Urinary bladder (tissue), 4 donors: ENCODE measurements at places on chromosomes 1 and 21. TPM values are rescaled to one million over a fixed set of nuclear protein-coding genes. Genes with fewer than 3 reads are reported as not detected.

- no peak for DNase-seq
These were observed 9.5 kb downstream of the RRP15 start for GRCh38 chr1:218294546-218294945.

DNA sequence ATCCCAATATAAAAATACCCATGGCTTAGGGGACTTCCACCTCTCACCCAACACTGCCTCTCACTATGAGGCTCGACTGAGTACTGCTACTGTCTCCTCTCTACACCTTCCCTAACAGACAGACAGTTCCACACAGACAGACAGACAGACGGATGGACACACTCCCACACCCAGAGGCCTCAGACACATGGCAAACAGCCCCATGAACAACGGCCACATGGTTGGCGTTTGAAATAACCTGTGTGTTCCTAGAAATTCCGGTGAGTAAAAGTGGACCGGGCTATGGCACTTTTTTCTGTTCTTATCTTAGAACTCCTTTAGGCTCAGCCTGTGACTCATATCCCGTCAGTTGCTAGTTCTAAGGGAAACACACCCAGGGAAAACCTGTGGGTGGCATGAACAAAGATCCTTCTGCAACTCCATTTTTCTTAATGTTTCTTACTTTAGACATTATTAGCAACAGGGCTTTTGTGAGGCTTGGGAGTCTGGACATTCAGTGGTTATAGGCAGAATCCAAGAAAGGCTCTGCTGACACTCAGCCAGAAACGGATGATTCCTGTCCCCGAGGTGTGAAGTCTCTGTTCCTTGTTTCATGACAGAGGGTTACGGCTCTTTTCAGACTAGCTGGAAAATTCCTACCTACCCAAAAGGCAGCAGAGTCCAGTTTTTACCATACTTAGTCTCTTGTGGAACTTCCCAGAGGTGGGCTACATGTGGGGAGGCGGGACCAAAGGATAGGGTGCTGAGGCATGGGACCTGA is 90.5 kb upstream of the TLR5 start:
- no peak for DNase-seq

- no peak for DNase-seq
These were observed 13.0 kb downstream of the RGS7 start for GRCh38 chr1:241343956-241344355.

The TRAF3IP3 gene
- 1.4 TPM for total RNA-seq

DNA sequence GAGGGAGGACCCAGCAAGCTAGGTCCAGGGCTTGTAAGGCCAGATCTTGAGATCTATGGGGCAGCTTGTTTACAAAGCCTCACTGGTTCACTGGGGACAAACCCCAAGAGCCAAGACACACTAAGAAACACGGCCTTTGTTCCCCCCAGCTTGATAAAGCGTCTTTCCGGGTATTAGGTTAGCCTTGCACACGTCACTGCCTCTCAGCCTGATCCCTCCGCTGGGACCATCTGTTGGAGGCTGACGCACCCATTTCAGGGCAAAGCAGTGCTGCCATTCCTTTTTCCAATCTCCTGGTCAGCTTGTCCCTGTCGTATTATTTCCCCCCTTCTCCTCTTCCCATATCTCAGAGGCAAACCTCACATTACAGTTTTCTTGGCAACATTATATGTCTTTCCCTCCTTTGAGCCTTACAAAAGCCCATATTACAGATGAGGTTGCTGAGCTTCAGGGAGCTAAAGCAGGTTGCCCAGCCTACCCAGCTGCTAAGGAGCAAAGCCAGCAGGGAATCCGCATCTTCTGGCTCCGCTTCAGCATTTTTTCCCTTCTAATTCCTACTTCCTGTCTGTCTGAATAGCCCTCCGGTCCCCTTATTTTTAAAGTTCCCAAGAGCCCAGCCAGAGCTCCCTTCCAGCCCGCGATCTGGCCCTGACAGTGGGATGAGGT is 4.1 kb downstream of the HEYL start:
- no peak for DNase-seq

DNA sequence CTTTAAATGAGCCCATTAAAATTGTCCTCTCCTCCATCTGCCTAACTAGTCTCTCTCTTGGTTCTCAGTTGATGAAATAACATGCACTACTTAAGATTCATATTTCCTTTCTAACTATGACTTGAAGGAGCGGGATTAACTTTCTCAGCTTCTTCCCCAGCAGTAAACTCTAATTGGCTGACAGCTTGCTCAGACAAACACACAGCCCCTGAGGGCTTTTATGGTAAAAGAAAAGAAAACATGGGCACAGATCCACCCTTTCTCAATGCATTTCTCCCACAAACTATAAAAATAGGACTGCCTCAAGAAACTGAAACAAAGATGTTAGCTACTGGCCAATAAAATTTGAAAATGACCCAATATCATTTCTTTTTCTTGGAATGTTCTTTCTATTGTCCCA is 703.1 kb downstream of the ADGRL2 start:
- no peak for DNase-seq

The DMRTA2 gene
- total RNA-seq: not detected

GRCh38 chr1:30541721-30542485 is 181.5 kb downstream of the MATN1 start:
- DNase-seq: no peak

DNA sequence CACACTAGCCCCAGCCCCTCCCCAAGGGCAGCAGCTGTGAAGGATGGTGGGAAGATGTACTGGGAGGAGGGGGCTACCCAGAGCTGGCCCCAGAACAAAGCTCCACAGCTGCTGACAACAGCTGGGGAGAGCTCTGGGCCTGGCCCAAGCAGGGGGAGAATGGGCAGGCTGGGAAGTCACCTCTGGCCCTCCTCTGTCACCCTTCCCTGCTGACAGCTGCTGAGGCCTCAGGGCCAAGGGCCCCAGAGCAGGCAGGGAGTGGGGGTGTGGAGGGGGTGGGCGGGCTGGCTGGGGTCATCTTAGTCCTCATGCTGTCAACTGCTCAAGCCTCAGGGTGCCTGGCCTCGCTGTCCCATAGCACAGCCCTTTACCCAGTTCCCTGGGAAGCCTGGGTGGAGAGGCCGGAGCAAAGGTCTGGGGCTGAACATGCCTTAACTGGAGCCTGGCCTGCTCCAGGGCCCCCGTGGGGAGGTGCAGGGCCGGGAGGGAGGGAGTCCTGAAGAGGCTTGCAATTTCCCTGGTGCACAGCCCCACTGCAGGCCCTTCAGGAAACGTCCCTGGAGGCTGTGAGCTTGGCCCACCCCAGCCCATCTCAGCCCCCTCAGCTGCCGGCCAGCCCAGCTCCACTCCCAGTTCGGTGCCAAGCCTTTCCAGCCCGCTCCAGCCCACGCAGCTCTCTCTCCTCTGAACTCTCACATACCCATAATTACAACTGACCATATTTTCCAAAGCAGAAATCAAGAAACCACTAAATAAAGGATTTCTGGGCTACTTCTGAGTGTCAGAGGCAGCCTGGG is 25.7 kb downstream of the HSPG2 start:
- DNase-seq: no peak

DNA sequence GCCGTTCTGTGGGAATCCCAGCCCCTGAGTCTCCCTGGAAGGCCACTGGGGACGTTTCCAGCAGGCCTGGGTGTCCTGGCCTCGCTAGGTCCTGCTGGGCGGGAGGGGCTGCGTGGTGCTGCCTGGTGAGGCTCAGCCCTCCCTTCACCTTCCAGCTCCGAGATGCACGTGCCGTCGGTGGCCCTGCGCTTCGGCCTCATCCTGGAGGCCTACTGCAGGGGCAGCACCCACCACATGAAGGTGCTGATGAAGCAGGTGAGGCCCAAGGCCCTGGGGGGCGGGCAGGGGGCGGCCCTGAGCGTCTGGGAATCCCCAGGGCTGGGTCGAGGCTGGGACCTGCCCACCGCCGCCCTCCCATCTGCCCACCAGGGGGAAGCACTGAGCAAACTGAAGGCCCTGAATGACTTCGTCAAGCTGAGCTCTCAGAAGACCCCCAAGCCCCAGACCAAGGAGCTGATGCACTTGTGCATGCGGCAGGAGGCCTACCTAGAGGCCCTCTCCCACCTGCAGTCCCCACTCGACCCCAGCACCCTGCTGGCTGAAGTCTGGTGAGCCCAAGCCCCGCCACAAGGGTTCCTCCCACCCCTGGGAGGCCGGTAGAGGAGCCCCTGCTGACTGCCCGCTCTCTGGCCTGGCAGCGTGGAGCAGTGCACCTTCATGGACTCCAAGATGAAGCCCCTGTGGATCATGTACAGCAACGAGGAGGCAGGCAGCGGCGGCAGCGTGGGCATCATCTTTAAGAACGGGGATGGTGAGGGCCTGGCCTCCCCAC is 70.3 kb downstream of the PIK3CD start:
- DNase-seq: no peak
